ENCODE measurements at places on chromosomes 4 and X.

DNA sequence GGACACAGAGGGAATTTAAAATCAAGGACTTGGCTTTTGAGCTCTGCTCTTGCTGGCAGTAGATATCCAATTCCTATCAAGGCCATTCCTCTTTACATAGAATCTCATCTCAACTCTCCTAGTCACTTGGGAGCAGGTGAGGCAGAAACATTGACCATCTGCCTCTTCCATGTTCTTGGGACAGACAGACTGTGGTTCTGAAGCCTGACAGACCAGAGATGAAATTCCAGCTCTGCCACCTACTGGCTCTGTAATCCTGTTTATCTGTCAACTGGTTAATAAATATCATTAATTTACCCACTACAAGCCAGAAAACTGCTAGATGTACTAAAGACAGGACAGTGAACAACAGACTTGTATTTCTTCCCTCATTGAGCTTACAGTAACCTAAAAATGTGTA is 300.8 kb downstream of the ADGRL3 start:
- DNase-seq = no peak

DNA sequence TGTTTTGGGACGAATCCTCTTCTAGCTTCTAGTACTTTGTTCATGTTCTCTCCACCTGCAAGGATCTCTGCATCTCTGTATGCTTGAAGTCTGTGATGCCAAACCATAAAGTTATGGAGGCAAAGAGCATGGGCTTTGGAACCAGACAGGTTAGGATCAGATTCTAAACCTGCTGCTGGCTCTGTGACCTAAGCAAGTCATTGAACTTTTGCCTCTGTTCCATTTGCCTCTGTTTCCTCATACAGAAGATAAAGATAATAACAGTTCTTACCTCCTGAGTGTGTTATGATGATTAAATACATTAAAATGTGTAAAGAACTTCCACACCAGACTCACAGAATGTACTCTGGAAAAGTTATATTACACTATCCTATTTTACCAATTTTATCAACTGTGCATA is 41.5 kb upstream of the RELL1 start:
- no peak for DNase-seq

- DNase-seq = no peak
Observed at GRCh38 chr4:164368894-164369293, 385.0 kb upstream of the SMIM31 start.

DNA sequence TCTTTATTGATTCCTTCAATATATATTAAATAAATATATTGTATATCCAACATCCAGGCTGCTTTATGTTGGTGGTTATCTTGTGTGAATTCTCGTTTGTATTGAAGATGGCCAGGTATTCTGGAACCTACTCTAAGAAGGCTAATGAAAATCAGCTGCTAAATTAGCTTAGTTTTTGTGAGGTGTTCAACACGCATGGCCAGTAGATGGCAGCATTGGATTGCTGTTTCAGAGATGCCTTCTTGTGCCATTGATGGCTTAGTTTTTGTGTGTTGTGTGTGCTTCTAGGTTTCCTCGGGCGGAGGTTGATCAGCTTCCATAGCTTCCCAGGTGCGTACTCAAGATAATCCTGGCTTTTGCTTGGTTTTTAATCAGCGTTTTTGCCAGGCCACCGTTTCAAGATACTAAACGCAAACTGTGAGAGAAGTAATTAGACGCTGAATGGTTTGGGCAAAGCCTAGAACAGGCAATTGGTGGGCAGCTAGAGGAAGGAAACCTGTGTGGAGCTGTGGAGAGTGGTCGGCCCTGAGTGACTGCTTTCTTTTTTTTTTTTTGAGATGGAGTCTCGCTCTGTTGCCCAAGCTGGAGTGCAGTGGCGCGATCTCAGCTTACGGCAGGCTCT is 15.1 kb downstream of the NOCT start:
- peak; percentile 62 for DNase-seq

- DNase-seq = no peak
Observed at GRCh38 chr4:61493470-61493869, 293.3 kb downstream of the ADGRL3 start.

GRCh38 chr4:83281307-83281706 is 3.3 kb downstream of the COQ2 start:
- no peak for DNase-seq

DNA sequence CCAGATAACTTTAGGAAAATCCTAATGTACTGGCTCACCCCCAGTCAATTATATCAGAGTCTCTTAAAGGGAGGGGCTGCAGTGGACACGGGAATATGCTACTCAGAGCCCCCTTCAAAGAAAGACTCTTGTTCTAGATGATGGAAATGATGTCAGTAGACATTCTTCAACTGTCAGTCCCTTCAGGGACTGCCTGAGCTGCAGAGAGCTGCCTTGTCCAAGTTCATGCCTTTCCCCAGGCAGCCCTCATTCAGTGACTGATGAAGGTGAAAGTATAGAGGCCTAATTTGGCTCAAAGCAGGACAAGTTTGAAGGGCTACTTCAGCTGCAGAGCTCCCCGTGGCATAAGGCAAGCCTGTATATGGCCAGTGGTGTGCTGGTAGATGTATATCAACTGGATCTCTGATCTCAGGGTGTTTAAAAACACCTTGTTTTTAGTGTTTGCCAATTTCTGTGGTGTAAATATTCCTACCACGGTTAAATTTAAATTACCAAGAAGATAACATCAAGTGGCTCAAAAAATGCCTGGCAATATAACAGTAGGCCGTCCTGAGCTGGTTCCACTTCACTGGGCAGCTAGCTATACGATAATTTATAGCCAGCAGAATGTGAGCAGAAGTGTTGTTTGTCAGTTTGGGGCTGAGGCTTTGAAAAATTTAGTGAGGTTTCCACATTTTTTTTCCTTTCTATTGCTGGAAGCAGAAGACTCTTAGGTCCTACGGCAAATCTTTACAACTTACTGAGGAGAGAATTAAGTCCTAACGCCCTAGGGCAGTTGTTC is 748.8 kb upstream of the FTHL17 start:
- no peak for DNase-seq

DNA sequence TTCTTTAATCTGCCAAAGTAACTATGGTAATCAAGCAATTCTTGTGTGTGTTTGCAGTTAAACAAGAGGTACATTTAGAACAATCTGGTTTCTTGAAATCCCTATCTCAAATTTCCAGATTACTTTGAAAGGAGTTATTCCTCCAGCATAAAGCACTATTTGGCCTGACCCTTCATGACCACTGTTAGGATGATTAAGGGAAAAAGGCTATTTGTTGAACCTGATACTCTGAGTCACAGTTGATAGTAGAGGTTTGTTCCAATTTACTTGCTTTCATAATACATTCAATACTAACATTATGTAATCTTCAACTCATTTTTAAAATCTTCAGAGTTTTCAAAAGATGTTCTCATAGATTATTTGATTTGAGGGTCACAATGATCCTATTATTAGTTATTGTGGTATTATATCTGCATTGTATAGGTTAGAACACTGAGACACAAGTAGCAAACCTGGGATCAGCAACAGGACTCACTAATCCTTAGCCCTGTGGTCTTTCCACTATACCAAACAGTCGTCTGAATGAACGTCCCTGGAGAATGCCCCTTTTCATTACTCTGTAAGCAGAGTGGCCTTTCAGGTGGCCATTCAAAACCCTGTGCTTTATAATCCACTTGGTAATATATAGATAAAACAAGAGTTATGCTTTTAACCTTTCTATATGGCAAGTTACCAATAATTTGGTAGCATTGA is 8.1 kb upstream of the NDST4 start:
- no peak for DNase-seq

DNA sequence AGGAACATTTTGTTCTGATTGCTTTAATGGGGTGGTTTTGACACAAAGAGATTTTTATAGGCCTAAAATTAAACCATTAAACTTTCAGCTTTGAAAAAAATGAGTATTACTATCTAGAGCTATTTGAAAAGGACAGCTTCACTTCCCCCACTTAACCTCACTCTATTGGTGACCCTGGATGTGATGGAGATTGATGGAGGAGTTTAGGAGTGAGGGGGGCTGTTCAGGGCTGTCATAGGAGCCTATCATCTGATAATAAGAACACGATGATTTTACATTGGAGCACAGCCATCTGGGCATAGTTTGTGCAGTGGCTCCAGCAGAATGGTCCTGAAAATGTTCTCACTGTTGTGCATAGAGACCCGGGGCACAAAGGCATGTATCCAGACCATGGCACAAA is 71.1 kb upstream of the EFNB1 start:
- no peak for DNase-seq

- DNase-seq = no peak
Observed at GRCh38 chr4:7206385-7206784, 14.0 kb downstream of the SORCS2 start.

- no peak for DNase-seq
Observed at GRCh38 chrX:153909024-153909979, 4.8 kb downstream of the AVPR2 start.

GRCh38 chrX:404656-405055 is 17.9 kb upstream of the PPP2R3B start:
- no peak for DNase-seq

- DNase-seq = no peak
Observed at GRCh38 chr4:69727926-69728325, 32.5 kb downstream of the SULT1B1 start.

DNA sequence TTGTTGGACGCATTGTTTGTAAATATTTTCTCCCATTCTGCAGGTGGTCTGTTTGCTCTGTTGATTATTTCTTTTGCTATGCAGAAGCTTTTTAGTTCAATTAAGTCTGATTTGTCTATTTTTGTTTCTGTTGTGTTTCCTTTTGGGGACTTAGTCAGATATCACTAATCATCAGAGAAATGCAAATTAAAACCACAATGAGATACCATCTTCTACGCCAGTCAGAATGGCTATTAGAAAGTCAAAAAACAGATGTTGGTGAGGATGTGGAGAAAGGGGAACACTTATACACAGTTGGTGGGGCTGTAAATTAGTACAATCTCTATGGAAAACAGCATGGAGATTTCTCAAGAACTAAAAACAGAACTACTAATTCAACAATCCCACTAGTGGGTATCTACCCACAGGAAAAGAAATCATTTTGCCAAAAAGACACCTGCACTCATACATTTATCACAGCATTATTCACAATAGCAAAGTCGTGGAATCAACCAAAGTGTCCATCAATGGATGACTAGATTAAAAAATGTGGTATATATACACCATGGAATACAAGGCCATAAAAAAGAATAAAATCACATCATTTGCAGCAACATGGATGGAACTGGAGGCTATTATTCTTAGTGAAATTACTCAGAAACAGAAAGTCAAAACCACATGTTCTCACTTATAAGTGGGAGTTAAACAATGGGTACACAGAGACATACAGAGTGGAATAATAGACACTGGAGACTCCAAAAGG is 8.1 kb downstream of the COQ2 start:
- no peak for DNase-seq

DNA sequence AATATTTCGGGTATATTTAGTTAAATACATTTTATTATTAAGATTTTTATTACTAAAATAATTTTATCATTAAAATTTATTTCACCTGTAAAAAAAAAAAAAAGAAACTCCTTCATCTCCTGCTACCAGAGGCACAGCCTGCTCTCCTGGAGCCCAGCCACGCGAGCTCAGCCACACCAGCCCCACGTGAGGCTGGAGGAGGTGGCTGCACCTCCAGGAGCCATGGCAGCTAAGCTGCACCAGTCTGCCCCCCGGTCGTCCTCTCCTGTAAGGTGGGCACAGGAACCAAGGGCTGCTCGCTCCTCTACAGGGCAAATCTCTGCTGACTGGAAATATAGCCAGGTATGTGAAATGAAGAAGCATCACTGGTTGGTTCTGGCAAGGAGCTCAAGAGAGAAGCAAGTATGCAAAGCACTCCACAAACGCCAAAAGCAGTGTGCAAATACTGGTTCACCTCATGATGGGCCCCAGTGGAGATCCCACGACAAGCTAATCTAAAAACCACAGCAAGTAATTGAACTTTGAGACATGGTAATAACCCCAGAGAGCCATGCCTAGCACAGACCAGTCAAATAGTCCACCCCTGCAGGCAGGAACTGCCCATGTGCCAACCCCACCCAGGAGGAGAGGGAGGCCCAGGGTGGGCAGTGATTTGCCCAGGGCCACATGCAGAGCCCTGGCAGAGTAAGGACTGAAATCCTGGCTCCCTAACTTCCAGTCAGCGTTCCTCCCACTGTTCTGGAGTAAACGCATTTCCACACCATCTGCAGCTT is 90.1 kb downstream of the WFS1 start:
- no peak for DNase-seq

DNA sequence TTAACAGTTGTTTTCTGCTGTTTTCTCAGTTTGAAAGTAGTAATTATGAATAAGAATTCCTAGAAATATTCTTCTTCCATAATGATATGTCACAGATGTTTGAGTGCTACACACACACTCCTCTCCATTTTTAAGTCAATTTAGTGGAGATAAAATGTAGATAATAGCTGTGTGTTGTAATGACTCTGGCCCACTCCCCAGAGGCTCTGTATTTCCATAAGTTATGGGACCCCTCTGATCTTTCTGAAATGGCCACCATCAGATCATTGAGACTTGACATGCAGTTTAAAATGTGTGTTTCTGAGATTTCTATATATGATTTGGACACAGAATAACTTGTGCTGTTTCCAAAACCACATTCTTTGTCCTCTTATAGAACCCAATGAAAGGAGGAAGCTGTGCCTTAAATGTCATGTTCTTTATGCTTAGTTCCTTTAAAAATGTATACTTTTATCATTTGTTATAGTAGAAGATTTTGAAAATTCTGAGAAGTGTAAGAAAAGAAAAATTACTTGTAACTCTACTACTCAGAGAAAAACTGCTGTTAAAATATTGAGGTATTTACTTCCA is 46.4 kb downstream of the GAB1 start:
- DNase-seq = no peak

- DNase-seq = no peak
Observed at GRCh38 chr4:167117273-167117672, 117.0 kb downstream of the SPOCK3 start.

DNA sequence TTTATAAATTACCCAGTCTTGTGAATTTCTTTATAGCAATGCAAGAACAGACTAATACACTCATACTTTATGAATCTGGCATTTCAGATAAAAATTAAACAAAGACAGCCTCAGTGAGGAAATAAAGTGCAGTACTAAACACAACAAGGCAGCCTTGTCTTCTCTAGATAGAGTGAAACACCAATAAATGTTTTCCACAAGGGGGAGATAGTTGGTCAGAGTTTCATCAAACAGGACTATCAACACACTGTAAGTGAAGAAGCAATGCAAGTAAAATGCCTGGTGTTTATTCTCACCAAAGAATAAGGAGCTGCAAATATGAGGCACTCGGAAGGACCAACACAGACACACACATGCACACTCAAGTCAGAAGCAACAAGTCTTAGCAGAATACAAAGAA is 62.8 kb downstream of the FAM9B start:
- DNase-seq = no peak

DNA sequence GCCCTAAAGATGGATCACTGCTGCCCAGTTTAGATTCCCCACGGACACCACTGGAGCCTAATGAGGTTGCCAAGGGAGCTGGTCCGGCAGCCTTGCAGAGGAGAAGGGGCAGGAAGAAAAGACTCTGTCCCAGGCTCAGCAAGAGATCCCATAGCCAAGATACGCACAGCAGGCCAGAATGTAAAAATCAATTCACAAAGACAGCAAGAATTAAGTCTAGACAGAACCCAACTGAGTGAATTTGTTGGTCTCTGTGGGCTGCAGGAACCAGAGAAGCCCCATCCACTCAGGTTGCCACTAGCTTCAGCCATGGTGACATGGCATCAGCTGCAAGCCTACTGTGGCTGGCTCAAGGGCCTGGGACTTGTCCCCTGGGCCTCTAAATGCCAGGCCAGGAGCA is 22.9 kb downstream of the TSC22D3 start:
- no peak for DNase-seq

GRCh38 chr4:85812776-85813175 is 337.8 kb downstream of the ARHGAP24 start:
- DNase-seq = no peak

All from stimulated activated CD4-positive, alpha-beta T cell treated with anti-CD3 and anti-CD28 coated beads, TNF-alpha, amount 100 ng/mL, for 48 hours (primary cell).